ENCODE measurements at places on chromosomes 7 and 10.

GRCh38 chr10:30823651-30824050 is 194.1 kb upstream of the LYZL2 start:
- DNase-seq: no peak

GRCh38 chr7:15476531-15476918 is 85.3 kb downstream of the AGMO start:
- no peak for DNase-seq

GRCh38 chr10:82565197-82565575 is 690.2 kb downstream of the NRG3 start:
- no peak for DNase-seq

DNA sequence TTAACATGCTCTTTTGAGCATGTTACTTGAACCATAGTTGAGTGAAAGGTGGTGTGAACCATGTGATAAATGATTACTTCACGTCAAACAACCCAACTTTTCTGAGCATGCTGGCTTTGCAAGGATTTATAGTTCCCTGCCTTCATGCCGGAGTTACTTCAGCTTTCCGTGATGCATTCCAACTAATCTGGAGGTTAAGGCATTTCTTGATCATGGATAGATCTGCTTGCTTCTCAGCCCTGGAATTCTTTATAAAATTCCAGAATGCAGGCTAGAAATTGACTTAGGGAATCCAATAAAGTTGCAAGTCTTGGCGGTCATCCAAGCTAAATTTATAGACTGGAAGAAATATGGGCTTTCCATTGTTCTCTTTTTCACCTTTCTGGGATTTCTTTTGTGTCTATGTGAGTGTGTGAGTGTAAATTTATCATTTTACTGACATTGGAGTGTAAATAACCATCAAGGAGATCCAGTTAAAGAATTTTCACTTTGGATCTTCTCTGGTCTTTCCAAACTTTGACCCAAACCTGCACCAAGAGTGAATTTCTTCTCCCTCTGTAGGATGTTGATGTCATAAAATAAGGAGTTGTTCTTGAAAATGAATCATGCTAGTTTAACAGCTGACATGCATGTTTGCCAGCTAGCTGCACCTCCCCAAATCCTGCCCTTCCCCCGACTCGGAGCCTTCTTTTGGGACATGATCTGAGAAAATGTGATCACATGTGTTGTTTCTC is 289.0 kb downstream of the TWIST1 start:
- no peak for DNase-seq

DNA sequence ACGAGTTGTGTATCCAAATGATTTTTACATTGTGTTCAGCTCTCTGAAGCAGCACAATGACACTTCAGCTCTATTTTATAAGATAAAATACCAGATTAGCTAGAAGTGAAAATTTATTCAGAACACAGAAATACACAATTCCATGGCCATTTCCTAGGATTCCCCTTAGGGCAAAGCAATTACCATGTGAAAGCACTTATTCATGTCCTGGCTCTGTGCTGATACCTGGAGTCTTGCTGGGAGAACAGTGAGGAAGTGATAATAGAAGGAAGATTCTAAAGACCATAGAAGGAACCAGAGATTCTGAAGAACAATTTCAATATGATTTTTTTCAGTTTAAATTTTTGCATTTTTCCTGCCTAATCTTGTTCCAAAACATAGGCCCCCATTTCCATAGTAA is 657.4 kb upstream of the ZWINT start:
- DNase-seq: no peak

GRCh38 chr7:44735403-44736165 is 13.1 kb upstream of the ZMIZ2 start:
- DNase-seq: no peak

DNA sequence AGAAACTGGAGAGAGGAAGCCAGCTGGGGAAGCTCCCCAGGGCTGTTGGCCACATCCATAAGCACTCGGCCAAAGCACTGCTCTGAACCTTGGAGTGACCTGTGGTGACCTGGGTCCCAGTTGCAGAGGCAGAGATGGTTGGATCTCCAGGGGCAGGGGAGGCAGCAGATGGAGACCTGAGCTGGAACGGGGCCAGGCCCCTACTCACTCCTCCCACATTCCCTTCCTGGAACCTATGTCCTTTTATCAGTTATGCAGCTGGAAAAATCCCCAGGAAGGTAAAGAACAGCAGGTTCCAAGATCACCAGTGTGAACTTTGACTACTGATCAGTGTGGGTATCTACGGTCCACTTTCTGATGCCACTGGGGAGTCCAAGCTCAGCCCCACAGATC is 9.6 kb upstream of the PNLIPRP2 start:
- DNase-seq: no peak

GRCh38 chr7:101943306-101943705 is 125.9 kb downstream of the CUX1 start:
- no peak for DNase-seq

GRCh38 chr10:131474416-131474815 is 162.9 kb upstream of the TCERG1L start:
- DNase-seq: no peak

- DNase-seq: no peak
Measured at GRCh38 chr7:115789901-115790300, 240.7 kb downstream of the TFEC start.

- no peak for DNase-seq
Measured at GRCh38 chr10:56383806-56384205, 22.7 kb upstream of the ZWINT start.

DNA sequence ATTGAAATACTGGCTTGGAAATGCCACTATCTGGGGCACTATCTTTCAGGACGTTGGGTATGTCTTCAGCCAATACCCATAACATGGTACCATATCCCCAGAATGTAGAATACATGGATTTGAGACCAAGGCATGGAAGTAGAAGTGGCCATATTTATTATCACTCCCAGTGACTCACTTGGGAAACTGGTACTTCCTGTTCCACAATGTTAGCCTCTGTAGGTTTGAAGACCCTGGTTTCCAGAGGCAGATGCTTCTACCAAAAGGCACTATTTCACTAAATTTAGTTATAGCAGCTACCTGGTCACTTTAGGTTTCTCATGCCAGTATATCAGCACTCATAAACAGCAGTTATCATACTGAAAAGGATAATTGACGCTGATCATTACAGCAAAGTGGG is 184.2 kb downstream of the CCDC71L start:
- DNase-seq: no peak

- DNase-seq: no peak
Measured at GRCh38 chr10:121774813-121775212, 153.0 kb downstream of the ATE1 start.

DNA sequence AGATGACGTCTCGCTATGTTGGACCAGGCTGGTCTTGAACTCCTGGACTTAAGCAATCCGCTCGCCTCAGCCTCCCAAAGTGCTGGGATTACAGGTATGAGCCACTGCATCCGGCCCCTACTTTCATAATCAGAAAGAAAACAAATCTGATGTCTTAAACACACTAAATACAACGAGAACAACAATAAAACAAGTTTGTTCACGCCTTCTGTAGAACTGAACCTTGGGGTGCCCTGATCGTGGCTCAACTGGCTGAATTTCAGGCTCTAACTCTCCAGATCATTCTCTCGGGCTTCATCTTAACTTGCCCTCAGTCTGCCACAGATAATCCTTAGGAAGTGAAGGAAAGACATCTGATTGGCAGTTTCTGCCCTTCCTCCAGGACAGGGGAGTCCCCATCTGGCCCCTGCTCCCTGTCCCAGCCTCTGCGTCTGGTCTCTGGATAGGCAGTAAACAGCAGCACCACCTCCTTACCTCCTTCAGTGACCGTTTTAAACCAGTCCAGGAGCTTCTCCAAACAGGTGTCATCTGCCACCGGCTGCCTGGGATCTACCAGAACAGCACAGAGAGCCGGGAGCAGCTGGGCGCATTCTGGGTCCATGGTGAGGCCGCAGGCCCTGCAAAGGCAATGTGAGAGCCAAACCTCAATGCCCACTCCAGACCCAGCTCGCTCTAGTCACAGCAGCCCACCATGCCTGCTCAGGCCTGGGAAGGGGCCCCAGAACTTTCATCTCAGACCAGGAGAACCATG is 1.3 kb downstream of the BRAT1 start:
- DNase-seq: no peak

DNA sequence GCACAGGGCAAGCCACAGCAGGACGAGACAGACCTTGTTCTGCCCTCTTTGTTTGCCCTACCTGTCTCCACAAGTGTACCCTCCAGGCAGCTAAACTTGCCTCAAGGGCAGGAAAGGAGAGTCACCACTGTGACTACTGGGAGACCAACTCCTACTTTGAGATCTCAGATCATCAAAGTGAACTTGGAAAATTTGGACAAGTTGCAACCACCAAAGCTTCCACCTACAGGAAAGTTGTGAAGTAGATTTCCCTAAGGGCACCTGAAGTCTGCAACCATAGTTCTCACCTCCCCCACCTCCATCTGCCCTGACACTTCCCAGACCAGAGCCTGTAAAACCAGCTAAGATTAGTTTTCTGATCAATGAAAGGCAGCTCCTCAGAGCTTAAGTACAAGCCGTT is 2.5 kb upstream of the WDR91 start:
- DNase-seq: no peak

- DNase-seq: no peak
Measured at GRCh38 chr7:30200591-30200990, 65.8 kb downstream of the MTURN start.

DNA sequence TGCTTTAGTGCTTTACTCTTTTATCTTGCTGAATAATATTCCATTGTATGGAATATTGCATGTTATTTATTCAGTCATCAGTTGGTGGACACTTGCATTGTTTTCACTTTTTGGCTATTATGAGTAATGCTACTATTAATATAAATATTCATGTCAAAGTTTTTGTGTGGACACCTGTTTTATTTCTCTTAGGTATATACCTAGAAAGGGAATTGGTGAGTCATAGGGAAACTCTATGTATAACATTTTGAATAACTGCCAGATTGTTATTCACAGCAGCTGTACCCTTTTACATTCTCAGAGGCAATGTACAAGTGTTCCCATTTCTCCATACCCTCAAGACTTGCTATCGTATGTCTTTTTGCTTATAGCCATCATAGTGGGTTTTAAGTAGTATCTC is 268.7 kb downstream of the SEMA3A start:
- no peak for DNase-seq

DNA sequence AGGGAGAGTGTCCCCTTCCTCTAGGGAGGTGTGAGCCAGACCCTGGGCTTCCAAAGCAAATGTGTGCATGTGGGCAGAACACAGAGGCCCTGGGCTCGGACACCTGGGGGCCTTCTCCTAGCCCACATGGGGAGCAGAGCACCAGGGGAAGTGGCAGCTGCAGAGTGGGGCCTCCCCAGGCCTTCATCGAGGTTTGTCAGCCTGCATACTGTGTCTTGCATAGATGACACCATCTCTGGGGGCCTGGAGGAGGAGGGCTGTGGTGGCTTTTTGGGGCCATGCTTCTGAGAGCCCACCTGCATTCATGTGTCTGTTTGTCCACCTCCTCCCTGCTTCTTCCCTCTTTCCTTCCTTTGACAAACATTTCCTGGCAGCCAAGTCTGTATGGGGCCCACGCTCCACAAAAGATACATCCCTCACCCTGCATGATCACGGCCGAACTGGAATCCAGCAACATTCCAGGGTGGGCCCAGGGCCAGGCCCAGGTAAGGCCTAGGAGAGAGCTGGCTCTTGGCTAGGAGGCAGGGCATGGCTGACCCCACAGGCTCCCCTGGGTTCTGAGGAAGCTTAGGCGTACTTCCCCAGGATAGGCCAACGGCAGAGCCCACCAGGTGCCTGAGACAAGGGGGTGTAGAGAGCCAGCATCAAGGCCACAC is 79.2 kb downstream of the ZMIZ1 start:
- no peak for DNase-seq

DNA sequence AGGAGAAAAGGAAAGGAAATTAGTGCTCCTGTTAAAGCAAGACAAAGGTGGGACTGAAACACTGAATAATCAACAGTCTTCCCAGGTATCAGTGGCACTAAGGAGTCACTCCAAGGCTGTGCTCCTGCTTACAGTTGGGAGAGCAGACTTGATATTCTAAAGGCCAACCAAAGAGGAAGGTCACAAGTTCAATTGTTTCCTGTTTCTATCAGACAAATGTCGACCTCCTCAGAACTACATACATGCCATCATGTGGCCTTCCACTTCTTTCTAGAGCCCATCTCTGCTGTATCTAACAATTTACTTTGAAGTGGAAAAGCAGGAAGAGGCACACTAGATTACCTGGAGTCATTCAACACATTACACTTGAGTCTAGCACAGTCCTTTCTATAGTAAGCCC is 3.4 kb downstream of the ZNF239 start:
- no peak for DNase-seq

- no peak for DNase-seq
Measured at GRCh38 chr7:140484479-140484878, 5.2 kb upstream of the MKRN1 start.

- DNase-seq: no peak
Measured at GRCh38 chr7:143376396-143376795, 4.7 kb upstream of the ZYX start.

- no peak for DNase-seq
Measured at GRCh38 chr10:104527013-104527412, 114.1 kb upstream of the SORCS3 start.

- no peak for DNase-seq
Measured at GRCh38 chr10:121891103-121891502, 36.7 kb downstream of the ATE1 start.

- DNase-seq: no peak
Measured at GRCh38 chr10:118141471-118141870, 94.7 kb upstream of the RAB11FIP2 start.

DNA sequence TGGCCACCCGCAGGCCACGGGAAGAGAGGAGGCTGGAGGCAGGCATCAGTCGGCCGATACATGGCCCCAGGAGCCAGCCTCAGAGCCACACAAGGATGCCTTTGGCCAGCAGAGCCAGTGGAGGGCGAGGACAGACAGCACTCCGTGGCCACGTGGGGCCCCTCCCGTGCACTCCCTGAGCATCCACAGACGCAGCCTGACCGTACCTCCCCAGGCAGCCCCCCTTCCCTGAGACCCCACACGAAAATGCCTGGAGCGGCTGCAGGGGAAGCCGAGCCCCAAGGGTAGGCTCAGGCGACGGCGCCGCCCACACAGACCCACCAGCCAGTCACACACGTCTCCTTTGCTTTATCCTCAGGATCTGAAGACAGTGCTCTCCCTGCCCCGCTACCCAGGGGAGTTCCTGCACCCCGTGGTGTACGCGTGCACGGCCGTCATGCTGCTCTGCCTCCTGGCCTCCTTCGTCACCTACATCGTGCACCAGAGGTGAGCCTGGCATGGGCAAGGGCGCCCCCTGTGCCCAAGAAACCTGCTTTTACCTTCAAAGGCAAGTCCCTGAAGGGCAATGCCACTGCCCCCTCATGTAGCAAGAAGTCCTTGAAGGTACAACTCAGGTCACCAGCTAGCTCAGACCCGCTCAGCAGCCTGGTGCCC is 9.0 kb downstream of the ADGRA1 start:
- DNase-seq: no peak

- DNase-seq: no peak
Measured at GRCh38 chr7:137434946-137435345, 91.4 kb upstream of the PTN start.

DNA sequence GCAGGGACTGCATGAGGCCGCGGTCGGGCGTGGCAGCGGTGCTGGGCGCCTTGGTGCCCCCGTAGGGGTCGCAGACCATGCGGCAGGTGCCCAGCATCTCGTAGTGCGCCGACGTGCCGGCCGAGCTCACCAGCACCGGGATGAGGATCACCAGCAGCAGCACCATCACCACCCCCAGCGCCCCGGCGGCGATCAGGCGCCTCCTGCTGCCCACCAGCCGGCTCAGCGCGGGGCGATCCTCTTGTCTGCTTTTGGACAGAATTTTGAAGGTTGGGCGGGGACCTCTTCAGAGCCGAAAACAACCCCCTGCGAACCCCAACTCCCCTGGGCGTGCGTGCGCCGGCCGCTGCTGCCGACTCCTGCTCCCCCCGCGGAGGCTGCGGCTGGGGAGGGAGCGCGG is 779 bp downstream of the C1QL3 start:
- DNase-seq: no peak
